ENCODE measurements at places on chromosomes 6 and 20. TPM values are rescaled to one million over a fixed set of nuclear protein-coding genes. Genes with fewer than 3 reads are reported as not detected.

- no peak for DNase-seq
Measured at GRCh38 chr20:10649797-10650160, 24.0 kb downstream of the JAG1 start.

- DNase-seq, result no peak
Measured at GRCh38 chr20:14069796-14070195, 74.5 kb downstream of the MACROD2 start.

The SLC17A5 gene
- polyA plus RNA-seq, result 26.3 TPM

- DNase-seq, result no peak
Measured at GRCh38 chr6:80105972-80106417, 476 bp upstream of the BCKDHB start.

DNA sequence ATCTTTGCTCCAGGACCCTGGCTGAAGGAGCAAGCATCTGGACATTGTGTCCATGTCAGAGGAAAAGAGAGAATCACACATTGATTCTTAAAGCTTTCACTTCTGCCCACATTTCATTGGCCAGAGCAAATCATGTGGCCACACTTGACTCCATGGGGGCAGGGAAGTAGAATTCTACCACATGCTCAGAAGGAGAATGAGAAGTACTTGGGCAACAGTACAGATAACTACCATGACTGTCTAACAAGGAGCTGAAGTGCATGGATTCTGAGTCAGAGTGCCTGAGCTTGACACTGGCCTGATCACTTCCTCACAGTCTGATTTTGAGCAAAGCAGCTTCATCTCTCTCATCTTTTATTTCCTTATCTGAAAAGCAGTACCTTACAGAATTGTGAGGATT lies 38.6 kb downstream of the GHRH start:
- DNase-seq, result no peak

DNA sequence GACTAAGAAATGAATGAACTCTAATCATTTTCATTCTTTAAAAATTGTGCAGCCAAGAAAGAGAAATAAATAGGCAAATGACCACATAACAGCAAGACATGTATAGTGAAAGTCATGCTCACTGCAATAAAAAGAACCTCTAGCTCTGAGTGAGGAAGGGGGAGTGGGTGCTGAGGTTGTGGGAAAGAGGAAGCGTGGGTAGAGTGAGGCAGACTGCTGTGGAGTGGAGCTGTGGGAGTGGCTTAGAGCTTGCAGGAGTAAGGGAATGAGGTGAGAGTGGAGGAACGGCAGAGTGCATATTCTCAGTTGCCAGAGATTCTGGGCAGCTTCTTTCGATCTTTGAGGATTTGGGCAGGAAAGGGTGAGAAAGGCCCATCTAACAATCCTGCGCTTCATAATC lies 10.4 kb downstream of the DEFB129 start:
- no peak for DNase-seq

The REM1 gene
- 5.2 TPM for polyA plus RNA-seq

DNA sequence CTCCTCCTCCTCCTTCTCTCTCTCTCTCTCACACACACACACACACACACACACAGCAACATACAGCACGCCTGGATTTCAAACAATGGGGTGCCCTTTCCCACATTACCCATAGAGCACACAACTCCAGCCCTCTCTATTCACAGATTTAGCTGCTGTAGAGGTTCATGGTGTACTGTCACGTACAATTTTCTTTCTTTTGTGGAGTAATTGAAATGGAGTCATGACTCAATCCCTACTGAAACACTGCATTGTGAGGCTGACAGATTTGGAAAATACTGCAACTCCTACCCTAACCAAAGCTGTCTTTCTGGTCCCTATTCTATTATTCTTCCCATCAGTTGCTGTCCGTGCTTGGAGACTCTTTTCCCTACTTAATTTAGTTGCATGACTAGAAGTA lies 166.9 kb downstream of the EDN1 start:
- DNase-seq, result no peak

GRCh38 chr20:59977086-59977485 lies 18.9 kb downstream of the CDH26 start:
- DNase-seq, result no peak

The LGSN gene
- polyA plus RNA-seq, result not detected

GRCh38 chr20:48723308-48724264 lies 104.2 kb downstream of the PREX1 start:
- DNase-seq, result no peak

GRCh38 chr6:106662458-106662857 lies 33.1 kb downstream of the QRSL1 start:
- no peak for DNase-seq

The HMGCLL1 gene
- 7.1 TPM for polyA plus RNA-seq

The AVP gene
- polyA plus RNA-seq, result not detected

GRCh38 chr20:47337413-47337812 lies 19.1 kb downstream of the ZMYND8 start:
- DNase-seq, result no peak

The SLC17A1 gene
- polyA plus RNA-seq, result not detected

GRCh38 chr6:108165714-108166663 lies at the start of gene NR2E1:
NR2E1 (plus strand) TSS chr6:108166022; CDS start chr6:108166766, 744 bp downstream.
- no peak for DNase-seq

DNA sequence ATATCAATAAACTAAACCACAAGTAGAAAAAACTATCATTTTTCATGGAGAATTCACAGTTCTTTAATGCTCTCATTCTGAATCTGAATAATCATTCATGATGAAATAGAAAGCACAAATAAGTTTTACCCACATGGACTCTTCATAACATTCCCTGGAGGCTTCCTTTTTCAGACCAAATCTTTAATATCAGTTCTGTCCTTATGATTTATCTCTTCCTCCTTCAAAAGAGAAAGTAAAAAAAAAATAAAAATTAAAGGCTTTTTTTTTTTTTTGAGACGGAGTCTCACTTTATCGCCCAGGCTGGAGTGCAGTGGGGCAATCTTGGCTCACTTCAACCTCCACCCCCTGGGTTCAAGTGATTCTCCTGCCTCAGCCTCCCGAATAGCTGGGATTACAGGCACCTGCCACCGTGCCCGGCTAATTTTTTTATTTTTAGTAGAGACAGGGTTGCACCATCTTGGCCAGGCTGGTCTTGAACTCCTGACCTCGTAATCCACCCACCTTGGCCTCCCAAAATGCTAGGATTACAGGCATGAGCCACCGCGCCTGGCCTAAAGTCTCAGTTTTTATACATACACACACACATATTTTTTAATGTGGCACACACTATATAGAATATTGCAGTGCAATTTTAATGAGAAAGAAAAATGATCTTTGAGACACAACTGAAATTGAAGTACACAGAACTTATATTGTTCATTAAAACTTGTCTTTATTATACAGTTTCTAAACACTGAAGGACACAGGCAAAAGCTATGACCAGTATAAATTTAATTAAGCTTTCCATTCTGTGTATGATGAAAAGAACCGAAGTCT lies 31.9 kb upstream of the ZNF217 start:
- no peak for DNase-seq

DNA sequence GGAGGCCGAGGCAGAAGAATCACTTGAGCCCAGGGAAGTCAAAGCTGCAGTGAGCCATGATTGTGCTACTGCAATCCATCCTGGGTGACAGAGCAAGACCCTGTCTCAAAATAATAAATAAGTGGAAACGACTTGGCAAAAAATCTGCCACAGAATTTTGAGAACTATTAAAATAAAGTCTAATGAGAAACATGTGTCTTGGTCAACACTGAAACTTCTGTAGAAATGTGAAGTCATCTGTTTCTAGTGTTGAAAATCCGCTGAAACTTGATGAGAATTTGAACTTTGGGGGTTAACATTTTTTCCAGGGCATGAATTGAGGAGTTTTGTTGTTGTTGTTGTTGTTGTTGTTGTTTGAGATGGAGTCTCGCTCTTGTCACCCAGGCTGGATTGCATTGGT lies 29.0 kb upstream of the BCLAF1 start:
- no peak for DNase-seq
